ENCODE measurements at places on chromosomes 4 and X. TPM values are rescaled to one million over a fixed set of nuclear protein-coding genes. Genes with fewer than 3 reads are reported as not detected.

Gene CXCL6
- 8.1 TPM for total RNA-seq

DNA sequence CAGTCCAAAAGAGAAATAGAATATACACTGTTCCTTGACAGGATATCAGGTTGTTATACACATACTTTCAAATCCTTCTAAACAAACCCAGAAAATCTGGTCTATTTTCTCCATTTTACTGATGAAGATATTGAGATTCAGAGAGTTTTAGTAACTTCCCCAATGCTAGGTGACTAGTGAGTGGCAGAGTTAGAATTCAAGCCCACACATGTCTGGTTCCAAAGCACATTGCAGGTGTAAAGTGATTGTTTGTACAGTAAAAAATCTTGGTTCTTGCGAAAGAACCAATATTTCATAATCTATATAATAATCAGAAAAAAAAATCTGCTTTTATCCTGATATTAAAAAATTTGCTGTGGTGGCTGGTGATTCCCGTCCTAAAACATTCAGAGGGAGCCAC is 39.5 kb upstream of the EMCN start:
- DNase-seq, result no peak
- H3K27ac ChIP-seq, result no peak overlapping the region
- no peaks in the 10 kb centered on the region for H3K4me1 ChIP-seq
- H3K4me3 ChIP-seq, result no peak overlapping the region
- H3K27me3 ChIP-seq, result no peaks in the 10 kb centered on the region

GRCh38 chr4:112143781-112144180 is 1.5 kb upstream of the FAM241A start:
- H3K27ac ChIP-seq, result no peak overlapping the region
- H3K4me3 ChIP-seq, result no peak overlapping the region
- H3K4me1 ChIP-seq, result peaks cover 13% of the 10 kb centered on the region
- no peak for DNase-seq
- H3K36me3 ChIP-seq, result no peaks in the 10 kb centered on the region

DNA sequence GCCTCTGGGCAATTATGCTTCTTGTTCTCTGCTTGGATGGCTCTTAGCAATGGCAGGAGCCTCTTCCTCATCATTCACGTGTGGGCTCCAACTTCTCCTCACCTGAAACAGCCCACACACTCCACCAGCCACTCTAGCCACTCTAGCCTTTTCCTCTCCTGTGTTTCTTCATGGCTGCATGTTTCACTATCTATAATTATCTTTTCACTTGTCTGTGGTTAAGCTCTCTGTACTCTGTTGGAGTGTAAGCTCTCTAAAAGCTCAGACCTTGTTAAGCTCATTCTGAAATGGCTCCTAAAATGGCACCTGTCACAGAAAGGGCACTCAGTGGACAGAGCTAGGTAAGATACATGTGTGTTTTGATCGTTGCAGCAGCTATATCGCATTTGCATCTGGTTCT is 80.0 kb downstream of the SH3KBP1 start:
- H3K27ac ChIP-seq, result no peak overlapping the region
- H3K27me3 ChIP-seq, result no peaks in the 10 kb centered on the region
- H3K36me3 ChIP-seq, result no peaks in the 10 kb centered on the region
- H3K4me1 ChIP-seq, result peaks cover 23% of the 10 kb centered on the region

GRCh38 chrX:72366178-72366577 is 60.5 kb upstream of the CITED1 start:
- H3K4me3 ChIP-seq, result no peak overlapping the region
- no peak overlapping the region for H3K27ac ChIP-seq
- H3K4me1 ChIP-seq, result no peaks in the 10 kb centered on the region
- no peaks in the 10 kb centered on the region for H3K27me3 ChIP-seq

- no peak overlapping the region for H3K4me3 ChIP-seq
- no peak overlapping the region for H3K27ac ChIP-seq
- peaks cover 42% of the 10 kb centered on the region for H3K36me3 ChIP-seq
- H3K4me1 ChIP-seq, result no peaks in the 10 kb centered on the region
- no peaks in the 10 kb centered on the region for H3K27me3 ChIP-seq
These were observed 59.2 kb downstream of the SLC7A11 start for GRCh38 chr4:138182838-138183426.

GRCh38 chr4:147707892-147708672 is 23.8 kb upstream of the ARHGAP10 start:
- no peaks in the 10 kb centered on the region for H3K36me3 ChIP-seq
- H3K4me3 ChIP-seq, result no peak overlapping the region
- H3K4me1 ChIP-seq, result no peaks in the 10 kb centered on the region
- H3K27ac ChIP-seq, result no peak overlapping the region

- no peak overlapping the region for H3K27ac ChIP-seq
- no peak for DNase-seq
- no peaks in the 10 kb centered on the region for H3K27me3 ChIP-seq
- no peak overlapping the region for H3K4me3 ChIP-seq
- H3K36me3 ChIP-seq, result no peaks in the 10 kb centered on the region
These were observed 607.0 kb upstream of the PRKX start for GRCh38 chrX:4320436-4320947.

Data from GM23248 (cell line).